ENCODE measurements at places on chromosomes 4 and X. TPM values are rescaled to one million over a fixed set of nuclear protein-coding genes. Genes with fewer than 3 reads are reported as not detected.

The RP2 gene
- total RNA-seq: 7.1 TPM

DNA sequence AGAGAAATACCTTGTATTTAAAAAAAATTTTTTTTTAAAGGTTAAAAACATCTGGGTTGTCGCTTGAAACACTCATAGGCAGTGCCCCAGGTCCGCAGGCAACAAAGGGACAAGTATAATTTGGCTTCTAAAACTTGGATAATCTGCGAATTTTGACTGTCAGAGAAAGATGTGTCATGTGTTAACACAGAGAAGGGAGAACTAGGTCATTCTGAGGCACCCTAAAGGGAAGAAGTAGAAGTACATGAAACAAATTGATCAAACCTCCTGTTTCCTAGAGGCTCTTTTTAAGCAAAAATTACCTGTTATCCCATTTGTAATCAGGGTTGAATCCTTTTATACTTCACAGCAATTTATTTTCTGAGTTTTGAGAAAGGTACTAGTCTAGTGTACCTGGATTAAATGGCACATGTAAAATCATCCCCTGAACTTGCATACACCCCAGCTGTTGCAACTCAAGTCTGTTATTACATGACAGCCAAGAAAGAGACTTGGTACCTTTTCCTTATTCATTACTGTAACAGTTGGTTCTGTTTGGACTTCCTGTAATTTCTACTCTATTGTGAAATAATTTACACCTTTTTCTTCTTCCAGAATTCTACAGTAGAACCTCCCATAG, 1.7 kb downstream of the SRD5A3 start:
- no peak for DNase-seq

- DNase-seq: peak; percentile 65
These were observed 69.8 kb downstream of the DTHD1 start for GRCh38 chr4:36351082-36351666.

- no peak for DNase-seq
These were observed 646.1 kb downstream of the RAPGEF2 start for GRCh38 chr4:159748834-159749444.

DNA sequence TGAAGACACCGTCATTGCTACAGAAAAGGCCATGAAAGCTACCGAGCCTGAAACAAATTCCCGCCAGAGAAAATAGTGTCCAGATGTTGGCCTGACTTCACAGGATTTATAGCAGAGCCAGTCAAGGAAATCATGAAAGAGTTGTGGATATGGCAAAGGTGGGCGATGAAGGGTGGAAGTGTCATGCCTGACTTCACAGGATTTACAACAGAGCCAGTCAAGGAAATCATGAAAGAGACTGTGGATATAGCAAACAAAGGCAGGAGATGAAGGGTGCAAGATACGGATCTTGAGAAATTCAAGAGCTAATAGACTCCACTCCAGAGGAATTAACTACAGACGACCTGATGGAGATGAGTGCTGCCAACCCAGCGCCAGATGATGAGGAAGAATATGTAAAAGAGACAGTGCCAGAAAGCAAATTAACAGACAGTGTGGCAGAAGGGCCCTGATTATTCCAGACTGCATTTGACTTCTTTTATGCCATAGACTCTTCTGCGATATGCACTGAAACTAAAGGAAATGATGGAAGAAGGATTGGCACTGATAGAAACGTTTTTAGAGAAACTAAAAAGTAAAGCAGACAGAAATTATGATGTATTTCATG, 17.2 kb downstream of the TRMT44 start:
- DNase-seq: no peak

- no peak for DNase-seq
These were observed 343.5 kb downstream of the IDS start for GRCh38 chrX:149161435-149162088.

- DNase-seq: no peak
These were observed 328.9 kb downstream of the PAPSS1 start for GRCh38 chr4:107391009-107391629.

The PRRG1 gene
- not detected for total RNA-seq

- DNase-seq: no peak
These were observed 260.8 kb upstream of the TENM3 start for GRCh38 chr4:181982437-181982836.

The FRMPD3 gene
- total RNA-seq: not detected

DNA sequence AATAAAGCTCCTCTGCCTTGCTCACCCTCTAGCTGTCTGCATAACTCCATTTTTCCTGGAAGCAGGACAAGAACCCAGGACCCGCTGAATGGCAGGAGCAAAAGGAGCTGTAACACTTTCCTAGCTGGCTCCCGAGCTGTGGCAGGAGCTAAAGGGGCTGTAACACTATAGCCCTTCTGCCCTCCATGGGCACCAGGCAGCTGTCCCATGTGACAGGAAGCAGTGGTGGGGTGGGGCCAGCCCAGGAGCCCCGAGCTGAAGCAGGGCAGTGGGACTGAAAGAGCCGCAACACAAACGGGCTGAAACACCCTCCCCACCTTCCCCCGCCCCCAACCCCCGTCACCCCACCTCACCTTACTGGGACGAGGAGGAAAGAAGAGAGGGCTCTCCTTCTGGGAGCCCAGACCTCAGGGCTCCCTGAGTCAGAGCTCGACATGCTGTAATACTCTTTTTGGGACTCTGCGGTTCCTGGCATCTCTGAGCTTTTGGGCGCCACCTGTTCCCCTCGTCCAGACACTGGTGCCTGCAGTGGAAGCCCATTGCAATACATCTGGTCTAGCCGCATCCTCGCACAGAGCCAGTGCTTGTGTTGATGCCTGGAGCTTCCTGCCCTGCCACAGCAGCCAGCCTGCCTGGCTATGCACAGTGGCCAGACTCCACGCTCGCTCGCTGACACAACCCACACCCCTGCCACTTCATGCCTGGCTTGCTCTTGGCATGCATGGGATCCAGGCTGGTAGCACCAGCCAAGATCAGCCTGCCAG, 39.4 kb downstream of the PPM1K start:
- DNase-seq: peak; percentile 11

The PRDM8 gene
- total RNA-seq: 19.8 TPM

GRCh38 chrX:149504226-149504914, 736 bp downstream of the IDS start:
- peak; percentile 63 for DNase-seq

The KLHL4 gene
- not detected for total RNA-seq

- DNase-seq: no peak
These were observed 414.0 kb upstream of the HS3ST1 start for GRCh38 chr4:11842620-11843263.

GRCh38 chr4:1713003-1713851, 1.1 kb upstream of the SLBP start:
- no peak for DNase-seq

The SPANXD gene
- total RNA-seq: not detected

DNA sequence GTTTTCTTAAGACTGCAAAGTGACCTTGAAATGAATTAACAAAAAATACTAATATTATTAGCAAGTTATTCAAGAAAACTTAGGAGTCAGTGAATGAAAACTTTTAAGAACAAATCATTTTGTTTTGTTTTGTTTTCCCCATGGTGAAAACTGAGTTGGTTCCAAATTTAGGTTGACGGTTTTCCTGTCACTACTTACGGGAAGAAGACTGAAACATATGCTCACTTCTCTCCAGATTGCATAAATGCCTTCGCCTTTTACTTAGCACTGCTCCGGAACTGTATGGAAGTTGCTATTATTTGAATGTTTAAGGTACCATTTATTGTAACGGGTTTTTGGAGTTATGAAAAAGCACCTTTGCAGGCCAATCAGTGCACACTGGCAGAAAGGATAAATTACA, 42.8 kb downstream of the DOCK11 start:
- DNase-seq: no peak

The WWC2 gene
- 7.6 TPM for total RNA-seq

DNA sequence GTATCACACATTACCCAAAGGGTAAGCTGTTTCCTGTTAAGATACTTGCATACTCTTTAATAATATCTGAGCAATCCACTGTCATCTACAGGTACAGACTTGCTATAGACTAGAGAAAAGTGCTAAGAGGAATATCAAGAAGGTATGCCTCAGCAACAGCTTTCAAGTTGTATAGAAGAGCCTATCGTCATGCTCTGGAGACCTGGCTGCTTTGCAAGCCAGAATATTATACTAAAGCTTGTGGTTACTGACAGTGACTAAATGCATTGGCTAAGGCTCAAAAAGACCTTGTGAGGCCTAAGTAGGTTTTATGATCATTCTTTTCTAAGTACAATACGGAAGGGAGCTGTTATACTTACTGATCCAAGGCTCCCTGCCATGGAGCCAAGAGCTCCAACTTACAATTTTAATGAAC, 11.3 kb downstream of the LAMP2 start:
- DNase-seq: no peak

DNA sequence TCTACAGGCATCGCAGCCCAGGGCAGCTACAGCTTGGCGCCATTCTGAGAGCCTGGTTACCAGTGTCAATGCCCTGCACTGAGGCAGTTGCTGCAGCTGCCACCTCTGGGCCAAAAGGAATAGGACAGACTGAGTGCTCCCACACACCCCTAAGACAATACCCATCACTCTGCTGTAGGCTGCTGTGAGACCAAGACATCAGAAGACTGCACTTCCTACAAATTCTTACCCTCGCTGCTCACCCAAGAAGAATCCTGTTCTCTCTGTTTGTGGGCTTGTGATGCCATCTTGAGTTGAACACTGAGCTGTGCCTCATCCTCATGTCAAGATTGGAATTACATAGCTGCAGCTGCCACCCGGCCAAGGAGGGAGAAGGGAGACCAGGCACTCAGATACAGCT, 1847.0 kb upstream of the PCDH10 start:
- DNase-seq: no peak

The MAPK10 gene
- total RNA-seq: not detected

DNA sequence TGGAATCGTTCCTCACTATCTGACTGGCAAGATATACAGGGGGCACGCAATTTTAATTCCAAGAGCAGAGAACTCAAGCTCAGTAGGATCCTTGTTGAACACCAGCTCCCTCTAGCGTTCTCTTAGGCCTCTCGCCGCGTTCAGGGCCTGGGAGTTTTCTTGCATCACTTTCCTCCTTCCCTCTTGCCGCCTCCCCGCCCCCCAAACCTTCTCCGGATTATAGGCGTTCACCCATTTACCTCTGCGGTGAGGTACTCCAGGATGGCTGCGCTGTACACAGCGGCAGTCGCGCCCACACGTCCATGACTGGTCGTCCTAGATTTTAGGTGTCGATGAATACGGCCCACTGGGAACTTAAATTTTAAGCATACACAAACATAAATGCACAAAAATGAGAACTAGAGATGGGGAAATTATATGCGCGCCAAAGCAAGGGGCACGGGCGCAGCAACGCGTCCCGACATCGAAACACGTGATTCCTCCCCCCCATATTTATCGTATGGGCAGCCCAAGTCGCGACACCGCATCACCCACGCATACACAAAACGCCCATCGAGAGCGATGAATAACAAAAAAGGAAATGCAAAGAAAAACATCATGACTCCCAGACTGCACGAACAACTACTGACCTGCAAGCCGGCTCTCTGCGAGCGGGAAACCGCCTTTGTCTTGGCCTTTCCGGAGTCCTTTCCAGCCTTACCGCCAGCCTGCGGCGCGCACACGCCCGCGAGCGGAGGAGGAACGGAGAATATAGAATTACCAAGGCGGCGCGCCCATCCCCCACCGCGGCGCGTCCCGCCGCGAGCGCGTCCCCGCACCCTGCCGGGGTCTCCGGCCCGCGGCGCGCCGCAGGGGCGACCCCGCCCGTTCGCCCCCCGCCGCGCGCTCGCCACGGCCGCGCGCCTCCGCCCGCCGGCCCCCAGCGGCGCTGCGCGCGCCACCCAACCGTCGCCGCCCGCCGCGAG, 759 bp downstream of the H2AZ1 start:
- peak; percentile 88 for DNase-seq

DNA sequence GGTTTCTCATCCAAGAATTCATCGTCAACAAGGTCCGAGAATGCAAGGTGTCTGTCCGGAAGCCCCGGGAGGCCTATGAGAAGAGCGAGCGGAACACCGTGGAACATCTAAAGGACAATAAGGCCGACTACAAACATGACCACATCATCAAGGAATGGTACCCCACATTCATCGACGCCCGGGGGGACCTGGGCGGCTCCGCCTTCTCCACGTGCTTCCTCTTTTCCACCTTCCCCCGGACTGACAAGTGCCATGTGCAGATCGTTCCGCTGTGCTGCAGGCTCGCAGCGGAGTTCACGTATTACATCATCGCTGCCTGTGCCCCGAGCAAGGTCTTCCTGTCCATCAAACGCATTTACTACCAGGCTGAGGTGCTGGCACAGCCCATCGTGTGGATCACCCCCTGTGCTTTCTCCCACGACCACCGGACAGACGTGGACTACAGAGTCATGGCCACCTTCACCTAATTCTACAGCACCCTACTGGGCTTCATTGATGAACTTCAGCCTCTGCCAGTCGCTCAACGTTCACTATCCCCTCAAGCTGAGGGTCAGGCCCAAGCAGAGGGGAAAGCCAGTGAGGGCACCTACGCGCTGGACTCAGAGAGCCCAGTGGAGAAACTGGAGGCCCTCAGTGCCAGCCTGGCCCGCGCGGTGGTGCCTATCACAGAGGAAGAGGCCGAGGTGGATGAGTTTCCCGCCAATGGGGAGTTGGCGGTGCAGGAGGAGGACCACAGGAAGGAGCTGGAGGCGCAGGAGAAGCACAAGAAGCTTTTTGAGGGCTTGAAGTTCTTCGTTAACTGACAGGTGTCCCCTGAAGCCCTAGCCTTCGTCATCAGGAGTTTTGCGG, 125.9 kb upstream of the PABPC4L start:
- no peak for DNase-seq

The UGT2B11 gene
- not detected for total RNA-seq

GRCh38 chrX:119186763-119187162, 49.3 kb upstream of the PGRMC1 start:
- no peak for DNase-seq

DNA sequence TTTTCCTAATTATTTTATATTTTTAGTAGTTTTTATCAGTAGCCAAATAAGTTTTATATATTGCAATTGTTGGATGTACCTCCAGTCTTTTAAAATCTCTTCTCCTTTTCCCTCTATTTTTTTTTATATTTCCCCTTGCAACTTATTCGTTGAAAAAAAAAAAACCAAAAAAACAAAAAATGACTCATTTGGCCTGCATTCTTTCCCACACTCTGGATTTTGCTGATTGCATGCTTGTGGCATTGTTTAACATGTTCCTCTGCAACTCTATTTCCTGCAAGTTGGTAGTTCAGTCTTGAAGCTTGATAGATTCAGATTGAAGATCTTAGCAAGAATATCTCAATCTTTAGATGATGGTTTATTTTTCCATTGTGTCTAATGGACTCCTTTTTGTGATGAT, 260.6 kb upstream of the BOD1L1 start:
- DNase-seq: no peak

DNA sequence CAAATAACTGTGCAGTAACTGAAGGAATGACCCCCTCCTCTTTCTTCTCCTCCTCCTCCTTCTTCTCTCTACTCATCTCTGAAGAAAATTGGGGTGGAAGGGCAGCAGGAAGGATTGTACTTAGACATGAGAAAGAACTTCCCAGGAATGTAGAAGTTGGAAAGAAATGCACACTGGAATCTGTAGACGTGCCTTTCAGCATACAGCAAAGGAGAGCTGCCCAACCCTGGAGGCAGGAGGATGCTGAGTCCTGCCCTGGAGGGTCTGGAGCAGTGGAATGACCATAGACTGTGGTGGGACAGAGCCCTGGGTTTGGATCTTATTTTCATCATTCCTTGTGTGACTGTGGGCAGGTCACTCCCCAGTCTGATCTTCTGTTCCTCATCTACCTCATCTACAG, 80.1 kb downstream of the PJA1 start:
- no peak for DNase-seq

GRCh38 chrX:9327747-9328145, 137.1 kb upstream of the TBL1X start:
- no peak for DNase-seq

GRCh38 chrX:13622401-13622964, 30.5 kb upstream of the TCEANC start:
- DNase-seq: no peak

The GLRA3 gene
- not detected for total RNA-seq

- DNase-seq: no peak
These were observed 397.4 kb upstream of the RPS6KA3 start for GRCh38 chrX:20664131-20664530.
